ENCODE measurements at places on chromosomes 13 and 19. TPM values are rescaled to one million over a fixed set of nuclear protein-coding genes. Genes with fewer than 3 reads are reported as not detected.

Gene GRIN2D
- total RNA-seq = 0.25 TPM

Gene PSG2
- 0.12 TPM for total RNA-seq

Gene ZNF611
- 13.9 TPM for total RNA-seq

Gene C19orf33
- not detected for total RNA-seq

Gene TRAPPC2B
- total RNA-seq = 15.1 TPM

Gene ZNF578
- 3.5 TPM for total RNA-seq

Gene LAIR2
- total RNA-seq = not detected

Gene MYH14
- total RNA-seq = not detected

All from uterine smooth muscle cell (primary cell).